ENCODE measurements at places on chromosomes 2 and 18.

GRCh38 chr2:132671151-132671835, 1.3 kb upstream of the LYPD1 start:
- DNase-seq: no peak

- DNase-seq: no peak
These were observed 29.4 kb downstream of the SATB2 start for GRCh38 chr2:199428291-199428690.

DNA sequence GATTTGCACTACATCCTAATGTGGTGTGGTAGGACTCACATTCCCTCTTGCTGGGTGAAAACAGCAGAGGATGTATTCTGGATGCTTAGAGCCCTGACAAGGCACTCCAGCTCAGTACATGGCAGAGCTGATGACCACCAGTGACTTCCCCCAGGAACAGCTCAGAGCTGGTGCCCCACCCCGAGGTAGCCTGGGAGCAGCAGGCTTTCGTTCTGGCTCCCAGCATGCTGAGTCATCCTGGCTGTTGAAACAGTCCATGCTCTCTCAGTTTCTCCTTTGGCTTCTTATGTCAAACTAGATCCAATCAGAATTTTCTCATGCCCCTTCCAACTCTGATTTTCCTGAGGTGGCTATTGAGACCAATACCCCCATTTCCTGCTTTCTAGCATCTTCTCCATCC, 438.2 kb downstream of the NBAS start:
- DNase-seq: no peak

GRCh38 chr2:12603781-12604295, 112.9 kb upstream of the TRIB2 start:
- DNase-seq: no peak

GRCh38 chr18:6859676-6860422, 130.3 kb downstream of the ARHGAP28 start:
- no peak for DNase-seq

- DNase-seq: no peak
These were observed 395.7 kb downstream of the GALR1 start for GRCh38 chr18:77645170-77645872.

- DNase-seq: no peak
These were observed 160.5 kb downstream of the TMEM182 start for GRCh38 chr2:102922321-102922720.

DNA sequence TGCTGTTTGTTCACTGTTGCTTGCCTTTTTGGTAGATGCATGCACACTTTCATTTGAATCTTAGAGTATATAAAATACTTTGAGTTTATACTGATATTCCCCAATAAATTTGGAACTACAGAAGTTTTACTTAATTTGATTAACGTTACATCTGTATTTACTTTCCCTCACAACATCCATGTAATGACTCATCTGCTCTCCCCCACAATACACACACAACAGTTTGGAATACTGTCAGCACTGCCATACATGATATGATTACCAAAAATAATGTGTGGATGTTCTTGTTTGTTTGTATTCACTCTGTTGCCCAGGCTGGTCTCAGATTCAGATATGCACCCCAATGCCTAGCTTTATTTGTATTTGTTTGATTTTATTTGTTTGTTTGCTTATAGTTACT, 144.2 kb downstream of the WDR7 start:
- no peak for DNase-seq

- no peak for DNase-seq
These were observed 101.3 kb upstream of the ITGB6 start for GRCh38 chr2:160301420-160301819.

- no peak for DNase-seq
These were observed 144.6 kb upstream of the SPRED2 start for GRCh38 chr2:65576861-65577601.

GRCh38 chr2:43676322-43677050, at the start of gene C1GALT1C1L:
C1GALT1C1L (minus strand) TSS chr2:43676429; CDS start chr2:43676322, 107 bp downstream.
- DNase-seq: no peak

DNA sequence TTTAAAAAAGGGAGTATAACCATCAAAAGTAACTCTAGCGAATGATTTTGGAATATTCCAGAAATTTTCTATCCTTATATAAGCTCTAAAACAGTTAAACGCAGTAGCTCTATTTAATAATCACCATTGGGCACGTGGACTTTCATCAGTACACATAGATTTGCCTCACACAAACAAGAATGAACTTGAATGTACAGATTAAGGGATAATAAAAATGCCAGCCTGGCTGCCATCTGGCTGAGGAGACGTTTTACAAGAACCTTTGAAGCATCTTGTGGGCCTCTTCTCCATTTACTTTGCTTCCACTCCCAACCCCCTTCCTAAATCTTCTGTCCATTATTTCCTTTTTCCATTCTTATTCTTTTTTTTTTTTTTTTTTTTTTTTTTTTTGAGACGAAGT, 47.2 kb downstream of the AGAP1 start:
- DNase-seq: no peak

DNA sequence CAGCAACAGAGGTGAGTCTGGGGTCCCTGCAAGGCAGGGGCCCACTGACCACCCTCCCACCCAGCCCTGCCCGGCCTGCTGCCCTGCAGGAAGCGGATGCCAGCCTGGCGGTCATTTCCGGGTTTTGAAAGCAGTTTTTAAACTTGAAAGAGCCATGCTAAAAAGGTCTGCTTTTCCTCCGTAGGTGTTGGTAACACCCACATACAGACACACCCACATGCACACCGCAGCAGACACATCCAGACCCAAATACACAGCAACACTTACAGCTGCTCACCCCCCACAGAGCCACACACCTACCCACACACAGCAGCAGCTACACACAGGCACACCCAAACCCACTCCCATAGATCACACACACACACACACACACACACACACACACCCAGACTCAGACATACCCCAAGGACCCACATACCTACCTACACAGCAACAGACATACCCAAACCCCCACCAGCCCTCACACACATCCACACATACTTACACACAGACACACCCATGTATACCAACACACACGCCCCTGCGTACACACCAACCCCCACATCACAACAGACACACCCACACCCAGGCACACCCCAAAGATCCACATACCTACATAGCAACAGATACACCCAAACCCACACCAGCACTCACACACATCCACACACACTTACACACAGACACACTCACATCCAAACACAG, 7.6 kb downstream of the ZFP36L2 start:
- DNase-seq: peak; percentile 45

GRCh38 chr2:218517434-218518206, 50.5 kb downstream of the USP37 start:
- DNase-seq: no peak

DNA sequence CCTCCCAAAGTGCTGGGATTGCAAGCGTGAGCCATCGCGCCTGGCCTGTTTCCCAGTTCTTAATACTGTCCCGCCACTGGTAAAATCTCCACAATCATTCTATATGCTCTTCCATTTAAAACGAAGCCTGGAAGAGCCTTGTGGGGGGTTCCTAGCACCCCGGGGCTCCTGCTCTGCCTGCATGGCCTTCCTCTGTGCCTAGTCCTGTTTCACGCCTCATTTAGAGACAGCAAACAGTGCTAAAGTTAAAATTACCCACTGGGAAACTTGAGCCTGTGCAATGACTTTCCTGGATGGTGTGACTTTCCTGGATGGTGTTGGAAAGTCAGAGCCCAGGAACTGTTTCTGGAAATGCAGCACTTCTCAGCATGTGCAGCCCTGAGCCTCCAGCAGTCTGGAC, 55.0 kb downstream of the INPP5D start:
- DNase-seq: no peak

DNA sequence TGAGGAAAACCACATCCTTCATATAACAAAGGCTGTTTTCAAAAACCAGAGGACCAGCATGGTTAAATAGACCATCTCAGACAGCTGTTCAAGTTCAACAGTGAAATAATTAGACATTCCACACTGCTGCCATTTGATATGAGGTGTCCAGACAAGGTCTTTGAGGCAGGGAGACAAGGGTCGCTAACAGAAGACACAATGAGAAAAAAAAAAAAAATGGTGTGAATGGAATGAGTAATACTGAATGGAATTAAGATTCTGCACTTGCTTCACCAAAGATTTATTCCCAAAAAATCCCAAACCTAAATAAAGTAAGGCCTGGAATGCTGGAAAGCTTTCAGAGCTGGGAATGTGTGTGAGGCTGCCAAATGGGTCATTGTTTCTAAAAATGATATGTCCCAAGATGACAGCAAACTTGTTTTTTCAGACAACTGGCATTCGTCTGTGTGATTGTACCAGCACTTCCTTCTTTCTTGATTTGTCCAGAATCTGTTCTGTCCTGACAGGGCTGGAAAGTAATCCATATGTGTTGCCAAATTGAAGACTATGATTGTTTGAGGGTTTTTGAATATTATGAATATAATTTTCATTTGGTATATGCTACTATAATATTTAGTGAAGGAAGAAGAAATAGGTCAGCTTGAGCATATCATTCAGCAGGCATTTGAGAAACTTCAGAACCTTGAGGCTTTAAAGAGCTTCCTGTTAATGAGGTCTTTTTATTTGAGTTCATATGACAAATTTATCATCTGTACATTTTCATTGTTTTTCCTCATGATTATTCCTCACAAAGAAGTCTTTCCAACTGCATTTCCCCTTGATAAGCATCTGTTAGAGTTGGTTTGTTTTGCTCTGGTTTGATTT, 85.2 kb upstream of the ITGA4 start:
- no peak for DNase-seq

- no peak for DNase-seq
These were observed 409.5 kb upstream of the REG3G start for GRCh38 chr2:78615956-78616355.

DNA sequence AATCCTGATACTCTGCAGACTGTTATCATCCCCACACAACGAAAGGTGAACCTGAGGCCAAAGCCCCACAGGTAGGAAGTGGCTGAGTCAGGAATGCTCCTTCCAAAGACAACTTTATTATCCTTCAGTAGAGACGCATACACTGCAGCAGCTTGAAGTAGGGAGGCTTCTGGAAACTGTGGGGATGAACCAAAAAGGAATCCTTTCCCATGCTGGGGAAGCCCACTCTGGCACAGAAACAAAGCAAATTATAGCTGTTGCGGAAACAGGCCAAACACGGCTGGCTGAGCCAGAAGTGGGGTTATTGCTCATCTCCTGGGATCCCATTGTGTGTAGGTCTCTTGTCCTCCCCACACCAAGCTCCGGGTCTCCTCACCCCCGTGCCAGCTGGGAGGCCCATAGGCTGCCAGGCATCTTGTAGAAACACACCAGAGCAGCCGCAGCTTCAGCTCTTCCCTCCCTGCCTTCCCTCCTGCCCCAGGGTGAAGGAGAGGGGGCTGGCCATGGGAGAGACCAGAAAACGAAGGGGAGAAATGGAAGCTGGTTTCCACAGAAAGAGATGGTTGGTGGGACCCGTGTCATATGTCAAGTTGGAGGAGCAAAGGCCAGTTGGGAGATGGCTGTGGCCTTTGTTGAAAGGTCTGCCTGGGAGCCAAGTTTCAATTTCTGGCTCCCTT, 176.9 kb upstream of the NABP1 start:
- DNase-seq: no peak

DNA sequence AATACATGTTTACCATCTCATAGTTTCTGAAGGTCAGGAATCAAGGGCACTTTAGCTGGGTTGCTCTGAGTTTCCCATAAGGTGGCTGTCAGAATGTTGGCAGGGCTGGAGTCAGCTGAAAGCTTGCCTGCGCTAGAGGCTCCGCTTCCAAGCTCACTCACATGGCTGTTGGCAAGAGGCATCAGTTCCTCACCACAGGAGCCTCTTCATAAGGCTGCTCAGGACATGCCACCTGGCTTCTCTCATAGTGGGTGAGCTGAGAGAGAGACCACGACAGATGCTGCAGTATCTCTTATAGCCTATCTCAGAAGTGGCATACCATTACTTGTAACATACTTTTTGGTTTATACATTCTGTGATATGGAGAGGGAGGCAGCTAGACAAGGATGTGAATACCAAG, 7.2 kb downstream of the HADHB start:
- DNase-seq: no peak

DNA sequence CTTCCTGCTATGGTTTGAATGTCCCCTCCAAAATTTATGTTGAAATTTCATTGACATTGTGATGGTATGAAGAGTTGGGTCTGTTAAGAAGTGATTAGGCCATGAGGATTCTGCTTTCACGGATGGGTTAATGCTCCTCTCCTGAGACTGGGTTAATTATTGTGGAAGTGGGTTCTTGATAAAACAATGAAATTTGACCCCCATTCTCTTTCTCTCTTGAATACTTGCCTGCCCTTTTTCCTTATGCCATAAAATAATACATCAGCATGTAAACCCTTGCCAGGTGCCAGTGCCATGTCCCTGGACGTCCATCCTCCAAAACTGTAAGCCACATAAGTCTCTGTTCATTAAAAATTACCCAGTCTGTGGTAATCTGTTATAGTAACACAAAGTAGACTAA, 352.8 kb downstream of the LRRTM4 start:
- DNase-seq: no peak

- no peak for DNase-seq
These were observed 44.2 kb downstream of the GLI2 start for GRCh38 chr2:120779781-120780283.

- DNase-seq: no peak
These were observed 23.7 kb downstream of the TIMM21 start for GRCh38 chr18:74171910-74172606.

- no peak for DNase-seq
These were observed 58.1 kb downstream of the AGAP1 start for GRCh38 chr2:235551965-235552364.

DNA sequence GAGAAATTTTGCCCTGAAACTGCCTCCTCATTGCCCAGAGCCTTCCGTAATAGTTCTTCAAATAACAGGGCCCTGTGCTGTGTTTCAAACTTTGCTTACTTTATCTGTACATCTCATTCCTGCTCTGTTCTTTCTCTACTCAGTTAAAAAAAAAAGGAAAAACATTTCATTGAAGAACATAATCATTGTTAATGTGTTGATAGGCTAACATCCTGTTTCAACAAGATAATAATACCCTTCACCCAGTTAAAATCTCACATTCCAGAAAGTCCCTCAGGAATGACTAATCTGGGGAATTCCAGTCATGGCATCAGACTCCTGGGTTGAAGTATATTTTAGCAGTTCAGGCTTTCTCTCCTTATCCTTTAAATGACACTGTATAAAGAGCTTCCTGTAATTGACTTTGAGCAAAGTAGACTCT, 45.6 kb upstream of the ITGAV start:
- no peak for DNase-seq

GRCh38 chr2:232320443-232320803, 58.1 kb upstream of the ALPP start:
- no peak for DNase-seq

GRCh38 chr18:51234117-51235008, 36.9 kb upstream of the MEX3C start:
- DNase-seq: no peak

DNA sequence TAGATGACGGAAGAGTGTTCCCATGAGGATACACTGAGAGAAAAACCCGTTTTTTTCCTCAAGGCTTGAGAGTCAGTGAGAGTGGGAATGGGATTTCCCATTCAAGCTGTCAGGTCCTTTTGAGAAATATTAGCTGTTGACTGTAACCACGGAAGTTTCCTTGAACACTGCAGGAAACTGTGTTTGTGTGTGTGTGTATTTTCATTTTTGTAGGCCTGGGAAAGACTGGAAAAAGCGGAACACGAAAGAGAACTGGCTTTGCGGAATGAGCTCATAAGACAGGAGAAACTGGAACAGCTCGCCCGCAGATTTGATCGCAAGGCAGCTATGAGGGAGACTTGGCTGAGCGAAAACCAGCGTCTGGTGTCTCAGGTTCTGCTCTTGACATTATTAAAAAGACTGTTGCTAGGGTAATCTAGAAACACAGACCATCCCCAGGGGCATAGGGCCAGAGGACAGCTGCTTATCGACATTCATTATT, 98.8 kb upstream of the EML6 start:
- DNase-seq: no peak

GRCh38 chr18:58965291-58966004, 100.8 kb downstream of the ZNF532 start:
- DNase-seq: no peak

GRCh38 chr18:28040716-28041115, 136.2 kb downstream of the CDH2 start:
- DNase-seq: no peak

All from stimulated activated CD8-positive, alpha-beta memory T cell treated with anti-CD3 and anti-CD28 coated beads, Interleukin-7, amount 100 ng/mL, for 1 hour (primary cell).